ENCODE measurements at places on chromosomes 3 and 15.

DNA sequence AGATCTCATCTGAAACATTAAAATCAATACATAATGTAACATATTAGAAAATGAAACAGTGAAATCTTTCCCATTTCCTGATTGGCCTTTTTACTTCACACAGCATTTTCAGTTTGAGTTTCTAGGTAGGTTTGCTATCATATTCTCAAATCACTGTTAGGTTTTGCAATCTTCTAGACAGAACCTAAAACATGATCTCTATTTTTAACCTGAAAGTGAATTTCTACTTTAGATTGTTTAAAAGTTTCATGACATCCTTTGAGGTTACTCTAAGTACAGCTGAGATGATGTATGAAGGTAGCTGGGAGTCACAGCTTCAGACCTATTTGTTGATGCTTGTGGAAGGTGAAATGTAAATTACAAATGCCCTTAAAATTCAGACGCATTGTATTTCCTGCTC, 118.4 kb upstream of the GPR149 start:
- no peak for DNase-seq

GRCh38 chr3:172836390-172836997, 86.0 kb downstream of the ECT2 start:
- DNase-seq: peak; percentile 46

DNA sequence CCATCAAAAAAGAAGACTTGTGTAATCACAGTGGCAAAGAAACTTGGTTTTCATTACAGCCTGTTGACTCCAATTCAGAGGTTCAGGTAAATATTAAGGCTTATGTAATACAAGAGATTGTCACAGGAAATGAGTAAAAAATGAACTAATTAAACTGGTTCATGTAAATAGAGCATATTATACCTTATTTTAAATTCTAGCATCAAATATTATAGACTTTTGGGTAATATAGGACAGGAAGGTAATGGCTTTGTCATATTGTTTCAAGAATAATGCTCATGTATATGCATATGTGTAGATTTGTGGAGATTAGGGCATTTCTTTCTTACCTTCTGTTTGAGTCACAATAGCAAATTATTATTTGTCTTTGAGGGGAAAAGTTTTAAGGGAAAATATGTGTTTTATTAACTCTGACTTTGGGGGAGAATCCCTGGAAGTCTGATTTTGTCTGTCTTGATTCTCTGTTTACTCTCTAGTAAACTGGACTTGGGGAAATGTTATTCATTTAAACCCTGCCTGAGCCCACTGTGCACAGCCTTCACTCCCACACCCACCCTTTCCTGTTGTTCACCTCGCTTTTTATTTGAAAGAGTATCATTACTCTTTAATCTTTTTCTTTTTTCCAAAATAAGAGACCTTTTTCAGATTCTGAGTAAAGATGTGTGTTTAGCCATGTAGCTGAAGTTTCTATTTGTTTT, 43.0 kb downstream of the RASA2 start:
- DNase-seq: no peak

DNA sequence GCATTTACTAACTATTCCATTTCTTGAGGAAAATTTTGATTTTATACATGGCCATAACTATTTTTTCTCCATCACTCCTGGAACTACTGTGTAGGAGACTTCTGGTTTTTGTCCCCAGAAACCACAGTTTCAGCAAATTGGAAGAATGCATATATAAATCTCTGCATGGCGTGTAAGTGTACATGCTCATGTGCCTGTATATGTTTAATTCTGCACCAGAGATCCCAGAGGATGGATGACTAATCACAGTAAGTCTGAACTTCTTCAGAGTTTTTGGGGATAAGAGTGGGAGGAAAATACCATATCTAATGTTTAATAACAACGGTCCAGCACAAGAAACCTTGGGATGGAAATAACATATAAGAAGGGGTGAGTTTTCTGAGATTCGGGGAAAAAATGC, 10.9 kb upstream of the COL6A6 start:
- DNase-seq: no peak

DNA sequence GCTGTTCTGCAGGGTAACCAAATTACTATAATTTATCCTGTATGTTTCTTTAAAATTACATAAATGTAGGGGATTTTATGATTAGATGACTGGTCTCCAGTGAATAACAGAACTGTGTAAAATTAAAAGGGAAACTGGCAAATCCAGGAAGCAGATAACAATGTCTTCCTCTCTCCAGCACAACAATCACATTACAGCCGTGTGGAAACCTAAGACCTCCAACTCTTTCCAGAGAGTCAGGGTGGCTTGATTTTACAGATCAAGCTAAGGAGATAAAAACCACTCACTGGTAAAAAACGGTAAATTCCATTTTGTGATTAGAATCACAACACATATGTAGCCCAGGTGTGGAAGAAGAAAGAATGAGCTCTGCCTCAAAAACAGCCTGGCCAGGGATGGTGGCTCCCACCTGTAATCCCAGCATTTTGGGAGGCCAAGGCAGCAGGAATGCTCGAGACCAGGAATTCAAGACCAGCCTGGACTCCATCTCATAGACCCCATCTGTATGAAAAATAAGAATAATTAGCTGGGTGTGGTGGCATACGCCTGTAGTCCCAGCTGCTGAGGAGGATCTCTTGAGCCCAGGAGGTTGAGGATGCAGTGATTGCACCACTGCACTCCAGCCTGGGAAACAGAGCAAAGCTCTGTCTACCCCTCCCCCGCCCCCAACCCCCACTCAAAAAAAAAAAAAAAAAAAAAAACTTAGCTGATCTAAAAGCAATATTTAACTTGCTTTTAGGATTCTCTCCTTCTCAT, 29.0 kb downstream of the IL17RD start:
- no peak for DNase-seq

Data from WERI-Rb-1 (cell line).